ENCODE measurements at places on chromosomes 6 and 20.

GRCh38 chr6:42740725-42741124 is 5.2 kb downstream of the TBCC start:
- no peak for DNase-seq

GRCh38 chr6:29916741-29917140 is 25.6 kb upstream of the HLA-A start:
- DNase-seq, result no peak

GRCh38 chr6:137156650-137157049 is 16.8 kb downstream of the IL22RA2 start:
- DNase-seq, result no peak

DNA sequence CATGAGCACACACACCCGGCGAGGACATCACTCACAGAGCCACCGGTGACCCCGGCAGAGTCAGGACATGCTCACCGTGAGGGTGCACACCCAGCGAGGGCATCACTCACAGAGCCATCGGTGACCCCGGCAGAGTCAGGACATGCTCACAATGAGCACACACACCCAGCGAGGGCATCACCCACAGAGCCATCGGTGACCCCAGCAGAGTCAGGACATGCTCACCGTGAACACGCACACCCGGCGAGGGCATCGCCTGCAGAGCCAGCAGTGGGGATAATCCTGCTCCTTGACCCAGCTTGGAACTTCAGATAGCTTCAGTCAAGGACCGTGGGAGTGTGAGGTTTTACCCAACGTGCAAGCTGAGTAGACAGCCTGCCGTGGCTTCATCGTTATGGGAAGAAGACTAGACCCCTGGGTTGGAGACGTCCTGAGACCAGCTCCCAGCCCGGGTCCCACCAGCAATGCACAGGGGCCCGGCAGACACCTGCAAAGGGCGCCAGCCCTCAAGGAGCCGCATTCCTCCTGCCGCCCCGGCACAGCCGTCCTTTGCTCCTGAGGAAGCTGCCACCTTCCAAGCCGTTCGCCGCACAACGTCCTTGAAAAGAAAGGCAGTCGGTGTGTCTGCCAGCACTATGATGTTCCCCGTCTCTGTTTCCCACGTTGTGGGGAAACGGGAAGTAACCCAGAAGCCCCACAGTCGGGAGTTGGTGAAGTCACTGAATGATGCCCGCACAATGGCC is 192.3 kb downstream of the DLL1 start:
- DNase-seq, result no peak

DNA sequence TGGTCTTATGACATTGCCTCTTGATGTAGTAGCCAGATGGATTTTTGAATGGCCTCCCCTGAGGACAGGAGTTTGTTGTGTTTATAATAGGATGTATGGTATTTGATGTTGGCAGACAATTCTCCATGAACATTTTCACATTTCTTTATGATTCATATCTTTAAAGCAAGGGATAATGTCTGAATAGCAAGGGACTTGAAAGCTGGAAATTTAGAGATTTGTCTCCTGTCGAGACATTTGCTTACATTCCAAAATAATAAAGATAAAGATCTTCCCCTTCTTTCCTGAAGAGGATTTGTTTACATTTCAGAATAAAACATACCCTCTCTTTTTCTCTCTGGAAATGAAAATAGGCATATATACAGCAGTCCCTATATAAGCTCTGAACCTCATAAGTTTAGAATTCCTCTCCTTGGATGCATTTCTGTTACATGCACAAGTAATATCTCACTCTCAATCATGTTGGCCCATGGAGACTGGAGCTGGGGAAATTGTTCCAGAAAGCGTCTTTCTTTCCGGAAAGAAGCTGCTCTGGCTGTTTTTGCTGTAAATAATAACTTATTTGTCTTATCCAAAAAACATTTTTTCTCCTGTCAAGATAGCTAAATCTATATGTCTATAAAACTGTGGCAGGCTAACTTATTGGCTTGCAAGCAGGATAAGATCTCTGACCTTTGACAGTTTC is 42.5 kb upstream of the ASCC3 start:
- DNase-seq, result no peak

- DNase-seq, result no peak
These were observed 30.2 kb upstream of the DACT2 start for GRCh38 chr6:168349718-168350210.

DNA sequence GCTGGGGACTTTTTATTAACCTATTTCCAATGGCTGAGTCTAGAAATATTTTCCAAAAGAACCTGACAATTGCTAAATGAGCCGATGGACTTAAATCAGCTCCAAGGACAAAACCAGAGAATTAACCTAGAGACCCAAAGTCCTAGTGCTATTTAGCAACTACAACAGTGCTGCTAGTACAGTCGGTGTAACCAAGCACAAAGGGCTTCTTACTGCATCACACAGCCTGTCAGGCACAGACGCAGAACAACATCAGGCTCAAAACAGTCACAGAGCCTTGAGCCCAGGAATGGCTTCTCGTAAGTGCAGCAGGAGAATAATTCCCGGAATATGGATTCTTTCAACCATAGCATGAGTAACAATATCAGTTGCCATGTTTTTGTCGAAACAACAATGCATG is 70.0 kb downstream of the GFOD1 start:
- DNase-seq, result no peak

DNA sequence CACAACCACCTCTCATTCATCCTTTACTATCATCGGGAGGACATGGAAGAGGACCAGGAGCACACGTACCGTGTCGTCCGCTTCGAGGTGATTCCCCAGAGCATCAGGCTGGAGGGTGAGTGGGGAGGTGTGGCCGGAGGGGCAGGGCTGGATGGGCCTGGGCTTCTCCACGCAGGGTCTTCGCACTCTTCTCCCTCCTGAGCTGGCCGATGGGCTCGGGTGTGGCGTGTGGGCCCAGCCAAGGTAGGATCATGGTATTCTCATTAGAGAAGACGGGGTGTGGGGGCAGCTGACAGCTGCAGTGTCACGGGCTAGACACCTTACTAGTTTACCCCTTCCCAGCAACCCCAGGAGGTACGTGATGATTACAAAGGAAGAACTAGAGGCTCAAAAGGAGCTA is 33.5 kb downstream of the TM9SF4 start:
- DNase-seq, result no peak

GRCh38 chr6:82603871-82604270 is 240.3 kb downstream of the TPBG start:
- no peak for DNase-seq

GRCh38 chr6:16248271-16248853 is 10.0 kb downstream of the GMPR start:
- no peak for DNase-seq

- DNase-seq, result no peak
These were observed 608.1 kb downstream of the TENT5A start for GRCh38 chr6:81144346-81144745.

- DNase-seq, result no peak
These were observed at the start of gene SERPINB6 for GRCh38 chr6:2971420-2972218. Gene SERPINB6, minus strand, starts transcription at chr6:2971567. Its CDS starts 12,235 bp downstream, at chr6:2959332.

GRCh38 chr20:1264727-1265126 is 1.4 kb upstream of the SNPH start:
- no peak for DNase-seq

- DNase-seq, result no peak
These were observed 160.1 kb downstream of the SMOC2 start for GRCh38 chr6:168601111-168601510.

- no peak for DNase-seq
These were observed 9.9 kb downstream of the PCIF1 start for GRCh38 chr20:45944151-45944964.

- no peak for DNase-seq
These were observed 119.5 kb upstream of the KCNG1 start for GRCh38 chr20:51142448-51142847.

- no peak for DNase-seq
These were observed 32.6 kb upstream of the SERPINB9 start for GRCh38 chr6:2935566-2936291.

DNA sequence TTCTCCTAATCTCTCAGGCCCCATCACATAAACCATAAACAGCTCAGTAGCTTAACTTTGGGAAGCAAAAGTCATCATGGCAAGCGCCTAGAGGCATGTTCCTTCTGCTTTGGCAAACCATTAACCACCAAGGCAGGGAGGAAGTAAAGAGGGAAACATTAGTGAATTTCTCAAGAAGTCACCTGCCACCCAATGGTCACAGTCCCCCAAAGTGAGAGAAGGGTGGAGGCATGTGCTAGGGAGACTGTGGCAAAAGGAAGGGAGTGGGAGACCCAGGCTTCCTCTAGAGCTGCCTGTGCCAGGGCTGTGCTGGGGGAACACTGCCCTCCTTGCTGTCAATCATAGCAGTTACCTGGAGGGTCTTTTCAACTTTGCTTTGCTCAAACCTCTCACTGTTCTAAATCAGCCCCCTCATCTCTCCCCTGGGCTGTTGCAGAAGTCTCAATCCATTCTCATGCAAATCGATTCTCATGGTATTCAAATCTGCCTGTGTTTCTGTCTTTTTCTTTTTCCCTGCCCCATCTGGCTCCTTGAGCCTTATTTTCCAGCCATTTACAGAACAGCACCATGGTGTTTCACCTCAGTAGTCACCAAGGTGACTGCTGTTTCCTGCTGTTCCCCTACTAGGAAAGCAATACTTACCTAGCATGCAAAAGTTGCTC is 1.8 kb upstream of the RNF24 start:
- no peak for DNase-seq

- DNase-seq, result no peak
These were observed 137.3 kb upstream of the GPR6 start for GRCh38 chr6:109840796-109841195.

- no peak for DNase-seq
These were observed 73.8 kb upstream of the KCNG1 start for GRCh38 chr20:51096582-51097267.

DNA sequence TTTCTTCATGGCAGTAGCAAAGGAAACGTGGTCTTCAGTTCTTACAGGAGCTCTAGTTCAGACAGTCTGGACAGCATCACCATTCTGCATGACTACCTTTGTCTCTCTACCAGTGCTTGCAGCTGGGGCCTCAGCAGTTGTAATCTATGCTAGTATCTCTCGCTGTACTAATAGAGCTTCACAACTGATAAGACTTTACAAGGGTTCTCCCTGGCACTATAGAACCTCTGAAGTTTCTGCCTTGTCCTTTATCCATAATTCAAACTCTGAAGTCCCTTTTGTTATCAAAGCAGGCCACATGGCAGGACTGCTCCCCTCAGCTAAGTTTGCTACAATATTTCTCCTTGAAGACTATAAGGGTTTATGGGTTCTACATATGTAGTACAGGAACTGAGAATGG is 842.1 kb upstream of the ADGRB3 start:
- DNase-seq, result no peak

DNA sequence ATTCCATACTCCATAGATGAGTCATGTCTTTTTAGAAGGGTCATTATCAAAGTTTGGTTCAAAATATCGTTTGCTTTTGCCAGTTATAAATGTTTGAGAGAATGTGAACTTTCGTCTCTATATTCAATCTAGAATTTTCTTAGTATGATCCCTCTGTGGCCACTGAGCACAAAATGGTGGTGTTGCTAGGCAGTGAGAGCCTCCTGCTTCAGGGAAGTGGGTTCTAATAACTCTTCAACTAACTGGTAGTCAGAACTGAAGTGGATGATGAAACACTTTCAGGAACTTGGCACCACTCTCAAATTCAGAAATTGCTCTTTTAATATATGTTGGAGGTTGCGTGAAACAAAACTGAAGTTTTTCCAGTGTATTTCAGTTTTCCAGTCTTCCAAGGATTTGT is 125.0 kb upstream of the DOK5 start:
- no peak for DNase-seq

DNA sequence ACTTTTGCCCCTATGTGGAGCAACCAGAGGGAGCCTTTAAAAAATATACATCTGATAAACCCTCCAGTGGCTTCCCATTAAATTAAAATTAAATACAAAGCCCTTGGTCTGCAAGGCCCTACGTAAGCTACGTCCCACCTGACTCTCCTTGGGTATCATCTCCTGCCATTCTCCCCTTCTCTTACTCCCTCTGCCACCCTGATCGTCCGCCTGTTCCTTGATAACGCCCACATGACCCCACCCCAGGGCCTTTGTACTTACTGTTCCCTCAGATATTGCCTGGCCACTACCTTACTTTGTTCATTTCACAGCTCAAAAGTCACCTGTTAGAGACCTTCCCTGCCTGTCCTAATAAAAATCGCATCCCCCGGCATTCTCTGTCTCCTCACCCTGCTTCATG is 5.4 kb upstream of the NFATC2 start:
- no peak for DNase-seq

DNA sequence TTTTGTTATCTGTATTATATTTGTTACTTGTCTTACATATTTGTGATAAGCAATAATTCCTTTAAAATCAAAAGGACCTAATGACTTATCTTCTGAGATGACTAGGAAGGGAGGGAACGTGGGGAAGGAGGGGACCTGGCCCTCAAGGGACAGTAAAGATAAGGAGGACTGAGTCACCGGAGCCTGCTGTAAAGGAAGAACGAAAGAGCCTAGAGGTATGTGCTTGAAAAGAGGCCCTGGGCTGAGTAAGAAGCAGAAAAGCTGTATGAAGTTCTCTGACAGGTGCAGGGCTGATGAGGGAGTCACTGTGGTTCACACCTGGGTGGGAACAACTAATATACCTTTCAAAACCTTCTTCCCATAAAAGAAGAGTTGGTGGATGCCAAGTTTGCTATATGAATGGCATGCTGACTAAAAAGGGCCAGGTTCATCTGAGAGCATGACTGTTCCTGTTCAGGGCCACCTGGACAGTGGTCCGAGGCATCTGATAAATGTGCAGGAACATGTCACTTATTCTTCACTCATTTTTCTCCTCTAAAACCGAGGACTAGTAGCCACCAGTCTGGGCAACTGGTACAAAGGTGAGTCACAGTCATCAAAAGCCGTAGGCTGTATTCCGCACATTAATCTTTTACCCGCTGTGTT is 111.3 kb downstream of the TNFAIP3 start:
- DNase-seq, result no peak

DNA sequence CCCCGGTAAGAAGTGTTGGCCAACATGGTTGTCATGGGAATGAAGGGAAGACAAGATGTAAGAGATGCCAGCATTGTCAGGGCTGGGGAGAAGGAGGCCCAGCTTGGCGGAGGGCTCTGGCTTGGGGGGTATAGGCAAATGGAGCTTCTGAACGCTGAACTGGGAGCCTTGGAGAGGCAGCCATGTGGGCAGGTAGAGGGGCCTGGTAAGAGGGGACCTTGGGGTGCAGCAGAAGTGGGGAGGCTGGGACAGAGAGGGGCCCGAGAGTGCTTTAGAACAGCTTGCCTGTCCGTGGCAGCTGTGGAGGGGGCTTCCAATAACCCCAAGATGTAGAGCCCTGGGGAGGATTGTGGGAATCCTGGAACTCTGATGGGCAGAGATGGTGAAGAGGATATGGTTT is 3.0 kb downstream of the SLC22A1 start:
- DNase-seq, result no peak

GRCh38 chr6:45116714-45117410 is 211.3 kb upstream of the RUNX2 start:
- no peak for DNase-seq

- DNase-seq, result no peak
These were observed 4.1 kb downstream of the FAM210B start for GRCh38 chr20:56362833-56363413.

- DNase-seq, result no peak
These were observed 6.4 kb downstream of the LZTS3 start for GRCh38 chr20:3166913-3167342.

DNA sequence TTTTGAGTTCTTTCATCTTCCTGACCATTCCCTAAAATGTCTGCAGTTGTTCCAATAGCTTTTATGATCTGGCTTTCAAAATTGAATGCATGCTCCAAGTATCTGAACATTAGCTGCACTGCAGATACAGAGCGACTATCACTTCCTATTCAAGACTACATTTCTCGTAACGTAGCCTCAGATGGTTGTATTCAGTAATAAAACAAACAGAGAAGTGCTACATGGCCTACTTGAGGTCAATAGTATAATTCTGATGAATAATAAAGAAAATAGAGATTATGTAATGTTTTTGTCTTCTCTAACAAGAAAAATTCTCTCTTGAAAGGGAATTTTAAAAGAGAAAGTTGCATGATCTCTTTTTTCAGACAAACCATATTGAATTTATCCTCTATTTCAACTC is 333.9 kb upstream of the IRAK1BP1 start:
- no peak for DNase-seq
